AG04449 (cell line): ENCODE measurements at places on chromosomes 6 and 20.

- DNase-seq, result no peak
Observed at GRCh38 chr6:11783524-11784064, 5.0 kb upstream of the ADTRP start.

DNA sequence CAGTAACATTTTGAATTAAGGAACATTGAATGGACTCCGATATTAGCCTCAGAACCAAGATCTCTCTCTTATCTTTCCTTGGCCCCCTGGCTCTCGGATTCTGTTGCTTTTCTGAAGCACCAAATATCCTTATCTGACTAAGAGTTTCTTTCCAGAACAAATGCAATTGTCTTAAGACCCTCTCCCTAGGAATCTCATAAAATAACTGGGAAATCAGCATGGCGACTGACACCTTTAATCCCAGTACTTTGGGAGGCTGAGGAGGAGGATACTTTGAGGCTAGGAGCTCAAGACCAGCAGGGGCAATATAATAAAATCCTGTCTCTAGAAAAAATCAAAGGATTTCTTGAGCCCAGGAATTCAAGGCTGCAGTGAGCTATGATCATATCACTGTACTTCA lies 984.5 kb downstream of the HACE1 start:
- no peak for DNase-seq

- DNase-seq, result peak; percentile 21
Observed at GRCh38 chr6:129031051-129031599, 148.2 kb downstream of the LAMA2 start.

DNA sequence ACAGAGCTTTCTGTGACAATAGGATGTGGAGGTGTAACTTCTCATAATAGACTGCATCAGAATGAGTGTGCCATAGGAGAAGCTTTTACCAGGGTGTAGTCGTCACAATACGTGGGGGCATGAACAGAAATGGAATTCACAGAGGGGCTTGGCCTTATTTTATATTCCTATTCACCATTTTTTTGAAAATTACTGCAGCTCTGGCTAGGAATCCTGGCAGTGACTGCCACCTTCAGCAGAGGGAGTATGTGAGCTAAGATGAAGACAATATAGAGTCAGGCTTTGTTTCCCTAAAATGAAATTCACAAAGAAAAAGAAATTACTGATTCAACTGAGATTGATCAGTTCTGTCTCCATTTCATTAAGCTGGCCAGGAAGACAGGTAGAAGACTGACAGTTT lies 13.9 kb downstream of the TOMM6 start:
- no peak for DNase-seq

GRCh38 chr20:53639128-53639527 lies 45.5 kb upstream of the ZNF217 start:
- no peak for DNase-seq

DNA sequence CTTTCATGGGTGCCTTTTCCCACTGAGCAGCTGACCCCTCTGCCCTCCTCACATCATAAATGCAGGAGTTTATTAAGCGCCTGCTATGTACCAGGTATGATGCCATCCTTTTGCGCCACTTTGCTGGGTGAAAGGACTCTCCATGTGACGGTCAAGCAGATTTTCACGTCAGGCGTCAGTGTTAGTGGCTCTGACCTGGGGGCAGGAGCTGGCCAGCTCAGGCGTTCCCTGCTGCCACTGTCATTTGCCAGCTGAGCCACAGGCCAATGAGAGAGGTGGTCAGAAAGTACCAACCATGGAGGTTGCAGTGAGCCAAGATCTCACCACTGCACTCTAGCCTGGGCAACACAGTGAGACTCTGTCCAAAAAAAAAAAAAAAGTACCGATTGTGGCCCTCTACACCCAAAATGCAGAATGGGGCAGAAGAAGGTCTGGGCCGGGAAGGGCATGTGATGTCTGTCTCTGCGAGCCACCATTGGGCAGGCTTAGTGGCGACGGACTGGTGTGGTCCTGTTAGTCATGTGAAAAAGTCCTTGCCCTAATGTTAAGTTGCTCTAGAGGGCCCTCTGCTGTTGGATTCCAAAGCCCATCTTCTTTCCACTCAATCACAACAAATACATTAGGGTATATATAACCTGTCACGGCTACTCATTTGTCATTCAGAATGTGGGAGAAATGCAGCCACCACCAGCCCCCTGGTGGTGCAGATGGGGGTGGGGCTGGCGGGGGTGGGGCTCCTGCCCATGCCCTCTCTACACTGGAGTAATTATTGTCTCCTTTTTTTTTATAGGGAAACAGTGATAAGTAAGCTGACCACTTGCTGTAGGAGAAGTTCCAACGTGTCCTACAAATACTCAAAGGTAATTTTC lies 18.4 kb upstream of the SLC22A1 start:
- DNase-seq, result no peak

GRCh38 chr6:139550361-139550760 lies 175.9 kb upstream of the CITED2 start:
- no peak for DNase-seq

- DNase-seq, result no peak
Observed at GRCh38 chr6:149567194-149567586, 1.0 kb downstream of the GINM1 start.

- no peak for DNase-seq
Observed at GRCh38 chr6:15036690-15037245, 209.1 kb upstream of the JARID2 start.

DNA sequence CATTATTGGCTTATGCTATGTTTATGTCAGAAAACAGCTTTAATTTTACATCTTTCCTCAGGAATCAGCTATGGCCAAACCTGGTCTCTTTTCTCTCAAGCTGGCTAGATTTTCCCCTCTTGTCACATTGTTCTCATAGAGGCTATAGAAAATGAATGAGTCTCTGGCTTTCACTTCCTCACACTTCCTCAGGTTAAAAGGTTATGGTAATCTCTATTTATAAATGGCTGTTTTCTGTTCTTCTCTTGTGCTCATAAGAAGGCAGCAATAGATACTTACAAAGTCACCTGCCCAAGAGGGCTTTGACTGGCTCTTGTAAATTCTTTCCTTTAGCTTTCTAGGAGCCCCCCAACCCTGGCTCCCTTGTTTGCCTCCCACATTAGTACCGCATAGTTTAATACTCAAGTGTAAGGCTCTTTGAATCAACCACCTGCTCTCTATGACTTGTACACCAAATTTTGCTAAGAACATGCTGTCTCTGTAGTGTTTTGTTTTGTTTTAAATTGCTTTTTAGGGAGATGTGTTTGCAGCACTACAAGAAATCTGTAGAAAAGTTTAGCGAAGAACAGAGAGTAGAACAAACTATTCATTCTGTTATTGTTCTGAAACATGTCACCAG lies 897.4 kb upstream of the CITED2 start:
- no peak for DNase-seq

DNA sequence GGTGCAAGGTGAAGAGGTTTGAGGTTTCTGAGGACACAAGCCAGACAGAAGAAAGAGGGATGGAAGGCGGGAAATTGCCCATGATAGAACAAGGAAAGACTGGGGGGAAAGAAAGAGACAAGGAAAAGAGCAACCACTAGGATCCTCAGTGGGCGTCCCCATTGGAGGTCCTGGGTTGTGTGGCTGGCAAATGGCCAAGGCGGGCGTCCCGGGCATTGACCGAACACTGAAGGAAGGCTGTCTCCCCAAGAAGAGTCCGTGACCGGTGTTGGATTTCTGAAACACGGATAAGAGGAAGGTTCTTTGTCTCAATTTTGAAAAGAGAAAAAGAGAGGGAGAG lies 746.6 kb upstream of the ADGRB3 start:
- DNase-seq, result no peak

GRCh38 chr6:109441069-109441816 lies 719 bp downstream of the SMPD2 start:
- DNase-seq, result no peak

DNA sequence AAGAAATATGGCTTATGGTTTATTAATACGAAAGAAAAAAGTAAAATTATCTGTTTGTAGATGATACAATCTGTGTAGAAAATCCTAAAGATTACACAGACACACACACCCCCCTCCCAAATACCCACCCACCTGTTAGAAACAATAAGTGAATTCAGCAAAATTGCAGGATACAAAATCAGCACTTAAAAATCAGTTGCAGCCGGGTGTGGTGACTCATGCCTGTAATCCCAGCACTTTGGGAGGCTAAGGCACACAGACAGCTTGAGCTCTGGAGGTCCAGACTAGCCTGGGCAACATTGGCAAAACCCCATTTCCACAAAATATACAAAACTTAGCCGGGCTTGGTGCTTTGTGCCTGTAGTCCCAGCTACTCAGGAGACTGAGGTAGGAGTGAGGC lies 42.3 kb downstream of the NINL start:
- DNase-seq, result no peak

DNA sequence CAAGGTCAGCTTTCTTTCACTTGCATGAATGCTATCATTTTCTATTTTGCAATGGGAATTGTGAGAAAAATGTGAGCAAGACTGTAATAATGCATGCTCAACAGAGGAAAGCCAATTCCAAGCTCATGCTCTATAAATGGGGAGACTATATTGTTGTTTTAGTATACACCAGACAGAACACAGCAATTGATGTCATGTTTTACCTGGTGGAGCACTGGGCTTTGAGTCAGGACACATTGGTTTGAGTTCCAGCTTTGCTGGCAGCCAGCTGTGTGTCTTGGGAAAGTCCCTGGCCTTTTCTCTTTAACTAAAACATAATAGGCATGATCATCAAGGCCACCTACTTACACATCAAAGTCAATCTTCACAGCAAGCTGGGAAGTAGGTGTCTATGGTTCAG lies 83.3 kb downstream of the FOXA2 start:
- DNase-seq, result no peak

DNA sequence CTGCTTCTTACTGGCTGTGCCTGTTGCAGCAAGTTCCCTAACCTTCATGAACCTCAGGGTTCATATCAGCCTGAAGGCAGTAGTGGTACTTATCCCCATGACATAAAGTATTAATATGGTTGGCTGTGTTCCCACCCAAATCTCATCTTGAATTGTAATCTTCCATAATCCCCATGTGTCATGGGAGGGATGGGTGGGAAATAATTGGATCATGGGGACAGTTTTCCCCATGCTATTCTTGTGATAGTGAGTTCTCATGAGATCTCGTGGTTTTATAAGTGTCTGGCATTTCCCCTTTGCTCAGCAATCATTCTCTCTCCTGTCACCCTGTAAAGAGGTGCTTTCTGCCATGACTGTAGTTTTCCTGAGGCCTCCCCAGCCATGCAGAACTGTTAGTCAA lies 61.8 kb downstream of the FAM229B start:
- no peak for DNase-seq

DNA sequence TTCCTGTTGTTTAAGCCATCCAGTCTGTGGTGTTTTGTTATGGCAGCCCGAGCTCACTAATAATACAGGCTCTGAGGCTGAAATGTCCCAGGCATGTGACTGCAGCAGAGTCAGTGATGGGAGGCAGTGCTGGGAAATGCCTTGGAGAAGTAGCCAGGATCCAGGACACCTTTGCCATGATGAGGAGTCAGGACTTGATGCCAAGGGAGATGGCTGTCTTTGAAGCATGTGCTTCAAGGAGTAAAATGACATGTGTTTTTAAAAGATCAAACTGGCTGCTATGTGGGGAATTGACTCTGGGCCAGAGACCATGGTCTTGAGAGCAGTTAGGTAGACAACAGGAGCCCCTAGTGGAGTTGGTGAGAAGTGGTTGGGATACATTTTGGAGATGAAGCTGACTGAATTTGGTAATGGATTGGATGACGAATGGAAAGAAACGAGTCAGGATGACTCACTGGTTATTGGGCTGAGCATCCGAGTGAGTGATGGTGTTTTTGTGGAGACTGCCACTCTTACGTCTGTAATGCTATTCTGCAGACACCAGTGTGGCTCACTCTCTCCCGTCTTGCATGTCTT lies 322.2 kb downstream of the PLCB1 start:
- peak; percentile 72 for DNase-seq

DNA sequence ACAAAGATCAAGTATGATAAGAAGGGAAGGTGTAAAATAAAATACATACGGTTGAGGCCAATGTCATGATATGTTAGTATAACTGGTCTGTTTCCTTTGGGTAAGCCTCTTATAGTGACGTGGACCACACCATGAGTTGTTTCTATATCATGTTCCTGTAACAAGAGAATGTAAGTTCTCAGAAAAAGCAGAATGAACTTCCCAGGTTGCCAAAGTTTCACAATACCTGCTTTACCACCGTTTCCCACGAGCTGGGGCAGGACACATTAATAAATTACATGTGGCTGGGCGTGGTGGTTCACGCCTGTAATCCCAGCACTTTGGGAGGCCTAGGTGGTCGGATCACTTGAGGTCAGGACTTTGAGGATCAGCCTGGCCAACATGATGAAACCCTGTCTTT lies 42.6 kb upstream of the SLA2 start:
- no peak for DNase-seq

DNA sequence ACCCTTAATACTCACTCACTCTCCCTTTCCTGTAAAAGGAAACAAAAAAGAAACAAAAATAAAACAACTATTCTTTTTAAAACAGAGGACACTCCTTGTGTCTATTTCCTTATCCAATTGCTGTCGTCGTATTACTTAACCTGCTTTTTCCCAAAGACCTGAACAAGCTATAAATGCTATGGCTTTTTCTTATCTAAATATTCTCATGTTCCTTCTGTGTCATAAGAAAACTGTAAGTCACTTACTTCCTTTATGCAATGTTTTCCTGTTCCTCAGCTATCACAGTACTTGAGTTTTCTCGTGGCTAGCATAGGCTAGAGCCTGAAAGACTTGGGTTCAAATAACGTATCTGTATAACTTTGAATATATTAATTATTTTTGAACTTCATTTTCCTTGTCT lies 99.2 kb downstream of the IRAK1BP1 start:
- no peak for DNase-seq
